ENCODE measurements at places on chromosomes 16 and 17.

- DNase-seq = no peak
These were observed 85.7 kb downstream of the TIMM22 start for GRCh38 chr17:1082579-1082978.

DNA sequence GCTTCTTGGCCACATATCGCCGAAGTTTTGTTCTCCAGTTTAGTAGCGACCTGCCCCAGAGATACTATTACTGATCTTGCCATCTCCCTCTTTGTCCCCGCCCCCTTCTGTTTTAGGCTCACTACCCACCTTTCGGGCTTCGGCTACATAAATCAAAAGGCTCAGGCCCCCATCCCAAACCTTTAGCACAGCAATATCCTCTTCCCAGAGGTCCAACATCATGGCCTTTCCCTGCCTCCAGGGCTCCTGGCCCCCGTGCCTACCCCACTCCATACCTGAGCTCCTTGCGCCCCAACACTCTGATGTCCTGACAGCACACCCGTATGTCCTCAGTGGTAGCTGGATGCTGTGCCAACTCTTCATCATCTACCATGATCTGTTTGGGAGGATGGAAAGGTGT, 2.9 kb upstream of the PSMC5 start:
- DNase-seq = no peak

- peak; percentile 52 for DNase-seq
These were observed 19.5 kb downstream of the UNC13D start for GRCh38 chr17:75824666-75825065.

DNA sequence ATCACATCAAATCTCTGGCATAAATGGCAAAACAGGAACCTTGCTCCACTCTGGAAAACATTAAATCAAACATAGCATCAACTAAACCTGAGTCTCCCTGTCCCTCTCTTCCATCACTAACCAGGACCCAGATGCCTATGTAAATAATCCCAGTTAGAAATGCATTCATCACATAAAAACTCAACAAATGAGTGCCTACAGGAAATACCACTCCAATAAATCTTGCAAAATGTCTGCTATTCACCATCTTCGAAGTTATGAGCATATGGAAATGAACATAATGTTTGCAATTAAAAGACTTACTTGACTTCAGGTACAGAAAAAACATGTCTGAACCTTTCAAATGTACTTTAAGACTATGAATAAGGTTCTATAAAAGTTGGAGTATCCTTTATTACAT, 425.0 kb downstream of the CDH11 start:
- no peak for DNase-seq

- DNase-seq = peak; percentile 52
These were observed 21.3 kb downstream of the SRCIN1 start for GRCh38 chr17:38584350-38584925.

DNA sequence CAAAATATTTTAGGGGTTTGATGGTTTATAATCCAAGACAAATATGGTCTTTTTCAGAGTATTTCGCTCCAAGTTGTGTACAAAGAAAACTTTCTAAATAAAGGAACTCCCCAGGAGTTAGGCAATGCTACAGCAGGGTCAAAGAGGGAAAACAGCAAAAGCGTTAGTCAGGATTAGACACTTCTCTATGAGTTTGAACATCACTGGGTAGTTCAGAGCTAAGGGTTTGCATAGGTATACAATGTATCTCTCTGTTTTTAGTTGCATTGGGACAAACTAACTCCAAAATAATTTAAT, 34.8 kb downstream of the FAM20A start:
- no peak for DNase-seq

DNA sequence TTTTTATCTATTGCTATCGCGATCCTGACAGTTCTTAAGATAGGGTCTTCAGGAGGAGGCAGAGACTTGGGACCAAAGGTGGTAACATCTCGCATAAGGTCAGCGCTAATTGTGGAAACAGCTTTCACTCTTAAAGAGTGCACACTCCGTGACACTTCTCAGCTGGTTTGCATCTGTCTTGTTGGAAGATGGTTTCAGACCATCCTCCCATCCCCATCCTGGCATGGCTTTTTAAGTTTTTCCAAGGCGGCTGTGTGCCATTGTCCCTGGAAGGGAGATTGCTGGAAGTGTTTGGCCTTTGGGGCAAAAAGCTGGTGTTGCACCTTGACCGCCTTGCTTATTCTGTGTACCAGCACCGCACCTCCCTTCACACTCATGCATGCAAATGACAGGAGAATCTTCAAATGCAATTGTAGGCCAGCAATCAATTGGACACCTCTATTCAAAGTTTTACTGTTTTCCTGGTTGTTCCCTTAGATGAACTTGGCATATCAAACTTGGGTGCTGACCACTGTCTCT, 1.5 kb downstream of the SOCS7 start:
- DNase-seq = no peak

- peak; percentile 93 for DNase-seq
These were observed 11.9 kb downstream of the TBX2 start for GRCh38 chr17:61411261-61412142.

DNA sequence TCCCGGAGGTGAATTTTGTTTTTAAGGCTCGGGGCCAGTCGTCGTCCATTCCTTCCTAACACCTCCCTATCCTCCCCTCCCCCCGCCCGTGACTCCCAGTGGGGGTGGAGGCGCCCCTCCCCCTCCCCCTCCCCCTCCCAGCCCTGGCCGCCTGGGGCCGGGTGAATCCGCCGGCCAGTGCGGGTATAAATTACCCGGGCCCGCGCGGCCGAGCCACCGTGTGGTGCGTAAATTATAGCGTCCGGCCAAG, 2.0 kb upstream of the GSE1 start:
- DNase-seq = no peak

GRCh38 chr17:8960325-8961140, 5.0 kb downstream of the PIK3R5 start:
- DNase-seq = no peak

DNA sequence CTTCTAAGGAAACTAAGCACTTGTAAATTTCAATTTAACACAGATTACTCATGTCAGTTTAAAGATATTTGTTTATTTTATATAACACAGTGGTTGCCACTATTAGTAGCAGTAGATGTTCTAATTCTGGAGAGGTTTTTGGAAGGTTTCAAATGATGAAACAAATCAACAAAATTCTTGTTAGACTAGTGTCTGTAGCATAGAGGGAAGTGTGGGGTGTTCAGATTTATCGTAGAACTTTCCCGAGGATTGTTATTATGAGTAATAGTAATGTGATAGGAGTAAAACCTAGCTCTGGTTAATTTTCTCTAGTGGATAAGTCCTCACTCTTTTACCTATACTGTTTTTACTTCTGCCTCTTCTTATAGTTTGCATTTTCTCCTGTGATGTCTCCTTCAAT, 6.3 kb downstream of the GAN start:
- DNase-seq = no peak

DNA sequence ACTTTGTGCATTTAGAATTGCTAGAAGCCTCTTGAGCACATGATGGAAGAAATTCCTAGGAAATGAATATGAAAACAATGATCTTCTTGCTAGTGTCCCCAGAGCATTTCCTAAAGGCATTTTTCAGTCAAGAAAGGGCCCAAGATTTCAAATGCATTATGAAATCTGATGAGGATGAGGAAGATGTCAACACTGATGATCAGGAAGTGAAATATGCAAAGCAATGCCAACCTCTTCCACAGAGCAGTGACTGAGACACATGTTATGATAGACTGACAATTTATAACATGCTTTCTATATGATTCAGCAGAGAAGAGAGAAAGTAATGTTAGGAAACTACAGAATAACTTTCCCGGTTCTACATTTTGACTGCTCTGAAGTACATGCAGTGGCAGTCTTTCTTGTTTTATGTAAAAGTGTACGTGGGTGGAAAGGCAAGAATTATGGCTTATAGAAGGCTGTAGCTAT, 859.1 kb upstream of the GOT2 start:
- no peak for DNase-seq

GRCh38 chr17:74220946-74221818, 7.8 kb downstream of the TTYH2 start:
- no peak for DNase-seq

DNA sequence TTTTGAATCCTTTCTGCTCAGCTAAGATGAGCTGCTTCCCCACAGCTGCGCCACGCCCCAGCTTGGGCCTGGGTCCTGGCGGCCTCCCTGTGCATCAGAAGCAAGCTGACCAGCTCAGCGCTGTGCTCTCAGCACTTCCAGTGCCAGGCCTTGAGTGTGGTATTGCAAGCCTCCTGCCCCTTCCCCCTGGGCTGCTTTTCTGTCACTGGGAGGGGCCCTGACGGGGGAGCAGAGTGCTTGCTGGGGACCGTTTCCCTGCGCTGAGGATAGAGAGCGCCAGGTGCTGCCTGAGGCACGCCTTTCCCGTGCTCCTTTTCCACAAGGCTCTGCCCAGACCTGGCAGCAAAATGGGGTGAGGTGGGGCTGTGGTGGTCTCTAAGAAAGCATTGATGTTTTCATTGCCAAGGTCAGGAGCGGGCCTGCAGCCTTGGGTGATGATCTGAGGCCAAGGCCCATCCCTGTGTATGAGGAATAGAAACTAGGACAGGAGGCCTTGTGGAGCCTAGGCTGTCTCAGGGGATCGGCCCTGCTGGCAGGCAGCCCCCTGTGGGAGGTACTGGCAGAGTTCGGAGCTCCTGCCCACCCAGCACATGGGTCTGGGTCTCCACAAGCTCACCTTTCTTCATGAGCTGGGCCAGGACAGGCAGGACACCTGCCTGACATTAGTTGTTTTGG, 29.7 kb downstream of the POLR3E start:
- DNase-seq = no peak

DNA sequence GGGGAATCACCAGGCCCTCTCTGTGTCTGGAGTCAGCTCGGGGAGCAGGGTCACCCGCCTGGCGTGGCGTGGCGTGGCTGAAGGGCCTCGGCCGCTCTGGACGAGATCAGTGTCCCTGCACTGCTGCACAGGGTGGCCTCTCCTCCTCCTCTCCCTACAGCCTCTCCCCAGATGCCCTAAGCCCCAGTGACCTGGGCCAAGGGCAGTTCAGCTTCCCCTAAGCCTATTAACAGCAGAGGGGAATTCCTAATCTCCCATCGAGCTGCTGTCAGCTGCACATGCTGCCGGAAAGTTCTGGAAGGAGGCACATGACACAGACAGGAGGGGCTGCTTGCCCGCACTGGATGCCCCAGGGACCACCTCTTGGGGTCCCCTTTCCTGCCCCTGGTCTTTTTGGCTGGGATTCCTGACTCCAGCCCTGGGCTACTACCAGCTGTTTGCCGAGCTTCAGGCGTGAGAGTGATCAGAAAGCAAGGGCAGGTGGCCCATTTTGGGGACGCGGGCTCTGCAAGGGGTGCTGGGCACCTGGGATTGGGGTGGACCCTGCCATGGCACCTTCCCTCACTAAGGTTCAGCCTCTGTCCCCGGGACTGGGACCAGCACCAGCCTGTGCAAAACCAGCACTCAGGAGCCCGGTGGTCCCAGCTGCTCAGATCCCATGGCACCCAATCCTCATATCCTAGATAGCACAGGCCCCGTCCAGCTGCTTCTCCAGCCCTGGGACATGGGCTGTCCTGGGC, 794 bp downstream of the PDE6G start:
- no peak for DNase-seq

GRCh38 chr17:40316571-40317344, 7.8 kb downstream of the RARA start:
- DNase-seq = peak; percentile 90

GRCh38 chr17:50079334-50080095, 15.6 kb upstream of the PDK2 start:
- DNase-seq = peak; percentile 14

- DNase-seq = no peak
These were observed 59.2 kb downstream of the ANKRD11 start for GRCh38 chr16:89431158-89431584.

GRCh38 chr17:6786618-6787017, 10.6 kb downstream of the FBXO39 start:
- DNase-seq = no peak

GRCh38 chr16:78097548-78097947, 1.9 kb upstream of the WWOX start:
- DNase-seq = no peak

GRCh38 chr16:57128771-57129389, 36.5 kb downstream of the CPNE2 start:
- no peak for DNase-seq

All from lung (tissue), 17 donors.